ENCODE measurements at places on chromosomes 3 and 15.
A peak's percentile ranks its signal among the peaks of the same experiment; 100 is the strongest.

- DNase-seq, result peak; percentile 34
Observed at GRCh38 chr3:185825639-185826481, 1.0 kb upstream of the IGF2BP2 start.

GRCh38 chr3:99858469-99858868 is 40.8 kb downstream of the CMSS1 start:
- no peak for DNase-seq

- DNase-seq, result no peak
Observed at GRCh38 chr15:95215017-95215416, 983.7 kb downstream of the MCTP2 start.

DNA sequence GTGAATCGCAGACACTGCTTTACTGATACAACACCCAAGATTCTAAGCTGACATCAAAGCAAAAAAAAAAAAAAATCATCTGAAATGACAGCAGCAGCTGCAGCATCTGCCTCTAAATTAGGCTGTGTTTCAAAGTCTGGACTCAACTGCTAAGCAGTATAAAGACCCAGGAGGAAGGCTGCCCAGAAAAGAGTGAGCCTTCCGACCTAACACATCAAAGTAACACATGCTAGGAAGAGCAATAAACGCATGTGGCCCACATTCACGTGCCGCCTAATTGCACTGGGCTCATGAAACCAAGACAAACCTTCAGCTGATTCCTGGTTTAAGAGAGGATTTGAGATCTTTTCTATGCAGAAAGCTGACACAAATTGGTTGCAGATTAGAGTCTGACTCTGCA is 317.1 kb downstream of the ZIC4 start:
- DNase-seq, result no peak

DNA sequence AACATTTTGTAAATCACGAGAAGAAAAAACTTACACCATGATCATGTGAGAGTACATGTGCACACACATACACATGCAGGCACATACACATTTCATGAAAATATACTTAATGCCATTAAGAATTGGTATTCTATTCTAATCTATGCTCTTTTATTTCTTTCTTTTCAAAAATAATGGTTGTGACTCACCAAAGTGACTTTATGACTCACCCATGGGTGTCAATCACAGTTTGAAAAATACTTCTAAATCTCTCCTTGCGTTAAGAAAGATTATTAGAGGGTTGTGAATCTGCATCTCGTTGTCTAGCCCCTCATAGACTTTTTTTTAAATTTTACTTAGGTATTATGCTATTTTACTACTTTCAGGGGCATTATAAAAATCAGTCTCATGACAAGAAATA is 254.2 kb downstream of the TUSC7 start:
- DNase-seq, result no peak

GRCh38 chr15:42800731-42801474 is 64.0 kb upstream of the CDAN1 start:
- DNase-seq, result no peak

DNA sequence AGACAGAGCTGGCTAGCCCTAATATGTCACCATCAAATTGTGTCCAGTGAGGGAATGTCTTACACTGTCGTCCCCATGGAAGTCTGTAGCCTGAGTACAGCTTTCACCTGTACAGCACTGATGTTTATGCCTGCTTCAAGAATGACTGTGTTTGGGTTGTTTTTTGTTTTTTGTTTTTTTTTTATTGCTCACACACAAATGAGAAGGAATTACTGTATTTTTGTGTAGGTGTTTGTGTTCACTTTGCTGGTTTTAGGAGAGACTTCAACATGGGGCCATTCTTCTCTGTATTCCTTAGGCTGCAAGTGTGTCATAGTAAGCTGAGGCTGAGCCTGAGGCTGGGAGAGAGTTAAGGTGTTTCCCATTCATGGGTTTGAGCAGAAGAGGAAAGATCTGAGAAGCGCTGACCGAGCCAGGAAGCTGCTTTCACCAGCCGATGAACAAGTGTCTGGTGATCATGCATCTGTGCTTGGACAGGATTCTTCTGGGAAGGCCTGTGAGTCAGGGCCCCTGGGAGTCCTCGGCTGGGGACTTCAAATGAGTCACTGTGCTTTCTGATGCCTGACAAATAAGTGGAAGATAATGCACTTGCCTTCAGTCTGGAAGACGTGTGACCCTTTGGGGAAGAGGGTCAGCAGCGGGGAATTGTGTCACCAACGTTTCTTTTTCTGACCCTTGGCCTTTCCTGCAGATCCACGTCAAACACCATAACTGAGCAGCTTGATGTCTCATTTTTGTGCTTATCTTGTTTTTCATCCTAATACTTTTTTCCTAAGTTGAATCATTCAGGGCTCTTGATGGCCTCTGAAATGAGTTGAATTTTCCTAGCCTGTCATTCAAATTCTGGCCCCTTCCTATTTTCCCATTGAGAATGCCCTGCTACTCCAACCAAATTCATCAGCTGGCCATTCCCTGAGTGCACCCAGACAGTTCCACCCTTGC is 36.7 kb upstream of the ZBTB38 start:
- peak; percentile 98 for DNase-seq
